ENCODE measurements at places on chromosomes 2 and 18.
A peak's percentile ranks its signal among the peaks of the same experiment; 100 is the strongest.

GRCh38 chr2:98454500-98455235 lies 10.0 kb downstream of the INPP4A start:
- DNase-seq: no peak

- peak; percentile 82 for DNase-seq
These were observed 508.3 kb upstream of the MYT1L start for GRCh38 chr2:2839393-2839781.

DNA sequence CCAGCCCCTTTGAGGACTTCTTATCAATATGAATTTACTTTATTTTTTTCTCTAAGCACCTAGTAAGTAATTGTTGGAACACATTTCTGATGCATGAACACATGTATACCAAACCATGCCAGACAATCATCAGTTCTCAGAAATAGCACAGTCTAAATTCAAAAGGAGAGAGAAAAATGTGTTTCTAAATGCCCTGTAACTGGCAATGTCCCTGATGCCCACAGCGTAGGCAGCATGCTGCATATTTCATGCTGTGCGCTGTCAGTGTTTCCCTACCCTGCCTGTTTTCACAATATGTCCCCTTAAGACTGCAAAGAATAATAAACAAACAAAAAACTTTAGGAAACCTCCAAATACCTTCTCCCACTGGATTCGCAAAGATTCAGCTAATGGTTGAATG lies 881.0 kb upstream of the CHAC2 start:
- no peak for DNase-seq

GRCh38 chr2:98347298-98348065 lies 1.2 kb downstream of the CNGA3 start:
- no peak for DNase-seq

DNA sequence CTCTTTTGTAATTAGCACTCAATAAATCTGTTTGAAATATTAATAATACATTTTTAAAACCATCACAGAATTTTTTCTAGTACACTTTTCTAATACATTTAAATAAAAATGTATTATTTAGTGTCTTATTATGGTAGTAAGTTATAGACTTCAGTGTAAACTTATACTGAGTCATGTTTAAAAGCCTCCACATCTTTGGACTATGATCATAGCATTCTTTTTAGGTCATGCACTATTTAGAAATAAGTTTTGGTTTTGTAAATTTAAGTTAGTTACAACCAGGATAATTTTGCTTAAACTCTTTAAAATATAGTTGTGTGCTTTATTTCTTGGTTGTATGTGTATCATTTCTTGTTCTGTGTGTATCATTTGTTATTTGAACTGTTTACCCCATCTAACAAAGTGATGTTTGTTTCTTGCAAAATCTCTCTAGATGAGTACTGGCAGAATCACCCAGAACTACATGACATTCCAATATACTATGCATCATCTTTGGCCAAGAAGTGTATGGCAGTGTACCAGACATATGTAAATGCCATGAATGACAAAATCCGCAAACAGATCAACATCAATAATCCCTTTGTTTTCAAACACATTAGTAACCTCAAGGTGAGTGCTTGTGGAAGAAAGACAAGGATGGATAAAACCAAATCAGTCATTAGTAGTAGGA lies 16.7 kb downstream of the CPSF3 start:
- no peak for DNase-seq

DNA sequence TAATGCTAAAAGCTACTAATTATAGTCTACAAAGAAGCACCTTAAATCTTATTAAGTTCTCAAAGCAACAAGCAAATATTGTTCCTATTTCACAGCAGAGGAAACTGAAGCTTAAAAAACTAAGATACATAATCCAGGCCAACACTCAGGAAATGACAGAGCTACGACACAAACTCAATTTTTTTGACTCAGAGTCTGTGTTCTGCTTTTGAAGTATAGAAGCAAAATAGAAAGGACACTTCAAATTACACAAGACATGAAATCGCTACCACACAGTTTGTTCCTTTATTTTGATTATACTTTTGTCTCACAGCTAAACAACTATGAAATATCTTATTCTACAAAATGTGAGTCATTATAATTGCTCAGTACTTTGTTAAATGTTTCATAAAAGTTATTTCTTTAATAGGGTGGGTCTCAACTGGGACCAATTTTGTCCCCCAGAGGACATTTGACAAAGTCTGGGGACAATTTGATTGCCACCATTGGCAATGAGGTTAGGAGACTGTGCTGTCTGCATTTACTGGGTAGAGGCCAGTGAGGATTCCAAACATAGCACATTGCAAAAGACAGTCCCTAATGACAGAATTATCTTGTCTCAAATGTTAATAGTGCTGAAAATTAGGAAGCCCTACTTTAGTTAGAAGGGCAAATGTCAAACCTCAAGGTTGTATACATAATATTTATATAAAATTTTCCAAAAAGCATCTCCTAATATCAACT lies 101.5 kb upstream of the GRB14 start:
- DNase-seq: no peak

DNA sequence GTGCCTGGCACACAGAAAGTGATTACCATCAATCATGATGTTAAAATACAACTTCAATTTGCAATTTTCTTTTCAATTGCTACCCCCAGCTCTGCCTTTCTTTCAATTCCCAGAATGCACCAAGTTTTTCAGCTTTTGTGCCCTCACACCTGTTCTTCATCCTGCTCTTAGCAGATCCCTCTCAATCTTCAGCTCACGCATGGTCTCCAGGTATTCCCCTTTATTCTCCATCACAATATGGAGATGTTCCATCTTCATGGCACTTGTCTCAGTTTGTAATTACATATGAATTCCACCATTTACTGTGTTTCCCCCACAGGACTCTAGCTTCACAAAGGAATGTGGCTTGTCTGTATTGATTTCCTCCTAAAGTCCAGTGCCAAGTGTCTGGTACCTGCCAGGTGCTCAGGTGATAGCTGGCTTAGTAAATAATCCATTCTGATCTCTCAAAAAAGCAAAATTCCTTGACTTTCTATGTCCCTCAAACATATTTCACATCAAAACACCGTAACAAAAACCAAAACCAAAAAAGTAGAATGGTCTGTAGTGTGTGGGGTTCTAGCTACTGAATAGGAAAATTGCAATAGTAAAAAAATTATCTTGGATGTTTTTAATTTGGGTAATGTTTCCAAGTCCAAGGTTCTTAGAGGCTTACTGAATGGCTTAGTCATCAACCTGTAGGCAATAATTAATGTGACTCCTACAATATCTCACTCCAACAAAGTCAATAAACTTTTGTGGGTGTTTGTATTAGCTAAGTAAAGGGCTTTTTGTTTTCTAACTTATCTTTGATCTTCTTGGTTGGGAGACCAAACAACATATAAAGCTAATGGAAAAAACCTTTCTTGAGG lies 2.9 kb upstream of the INSIG2 start:
- no peak for DNase-seq

DNA sequence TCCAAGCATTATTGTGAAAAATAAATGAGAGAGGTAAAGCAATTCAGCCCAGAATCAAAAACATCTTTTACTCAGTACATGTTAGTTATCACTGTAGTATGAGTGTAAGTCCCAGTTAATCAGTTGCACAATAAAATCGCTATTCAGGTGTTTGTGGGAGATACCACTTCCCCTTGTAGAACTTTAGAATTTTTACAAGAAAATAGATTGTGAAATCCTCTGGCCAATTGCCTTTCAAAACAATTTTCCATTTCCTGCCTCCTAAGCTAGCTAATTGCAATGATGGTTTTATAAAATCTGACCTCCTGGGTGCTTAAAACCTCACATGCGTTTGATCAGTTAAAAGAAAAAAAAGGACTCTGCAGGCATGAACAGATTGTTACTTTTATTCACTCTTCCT lies 332.5 kb downstream of the PID1 start:
- DNase-seq: no peak

DNA sequence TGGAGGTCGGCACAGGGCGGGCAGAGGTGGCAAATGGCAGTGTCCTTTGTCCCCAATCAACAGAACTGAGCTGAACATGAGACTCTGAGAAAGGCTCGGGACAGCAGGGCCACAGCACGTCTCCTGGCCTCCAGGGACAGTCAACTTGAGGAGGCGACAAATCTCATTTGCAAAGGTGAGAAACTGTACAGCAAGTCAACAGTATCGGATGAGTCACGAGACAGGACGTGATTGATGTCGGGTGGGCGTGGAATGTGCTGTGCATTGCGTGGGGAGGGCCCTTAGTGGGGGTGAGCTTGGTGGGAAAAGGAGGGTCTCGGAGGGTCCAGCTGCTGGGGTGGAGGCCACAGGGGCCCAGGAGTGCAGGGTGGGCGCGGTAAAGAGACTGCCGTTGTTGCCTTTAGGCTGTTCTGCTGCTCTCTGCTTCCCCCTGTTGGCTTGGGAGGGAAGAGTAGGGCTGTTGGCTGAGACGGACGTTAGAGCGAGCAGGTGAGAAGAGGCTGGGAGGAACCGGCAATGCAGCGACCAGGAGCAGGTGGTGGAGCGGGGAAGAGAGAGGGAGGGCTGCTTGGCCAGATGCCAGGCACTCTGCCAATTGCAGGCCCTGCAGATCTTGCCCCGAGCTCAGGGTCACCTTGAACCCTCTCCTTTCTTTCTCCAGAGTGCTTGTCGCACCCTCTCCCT lies 164.3 kb downstream of the BCL2 start:
- no peak for DNase-seq

GRCh38 chr2:38384338-38384737 lies 7.3 kb upstream of the ATL2 start:
- DNase-seq: no peak

DNA sequence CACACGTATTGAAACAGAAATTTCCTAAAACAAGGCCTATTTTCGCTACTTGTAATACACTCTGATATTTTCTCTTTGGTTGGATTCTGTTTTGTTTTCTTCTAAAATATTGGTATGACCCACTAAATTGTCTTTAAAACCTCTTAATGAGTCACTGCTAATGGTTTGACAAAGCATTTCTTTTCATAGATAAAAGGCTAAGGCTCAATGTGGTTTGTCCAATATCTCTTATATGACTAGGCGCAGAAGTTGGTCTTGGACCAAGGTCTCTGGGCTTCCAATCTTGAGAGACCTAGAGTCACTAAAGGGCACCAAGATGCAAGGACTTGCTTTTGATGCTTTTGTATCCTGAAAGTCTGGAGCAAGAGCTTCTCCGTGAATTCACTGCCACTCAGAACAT lies 498.2 kb upstream of the TCF4 start:
- no peak for DNase-seq

- no peak for DNase-seq
These were observed 520.1 kb downstream of the DSC3 start for GRCh38 chr18:30522288-30522929.

- no peak for DNase-seq
These were observed 54.3 kb upstream of the RGPD4 start for GRCh38 chr2:107772353-107772752.

DNA sequence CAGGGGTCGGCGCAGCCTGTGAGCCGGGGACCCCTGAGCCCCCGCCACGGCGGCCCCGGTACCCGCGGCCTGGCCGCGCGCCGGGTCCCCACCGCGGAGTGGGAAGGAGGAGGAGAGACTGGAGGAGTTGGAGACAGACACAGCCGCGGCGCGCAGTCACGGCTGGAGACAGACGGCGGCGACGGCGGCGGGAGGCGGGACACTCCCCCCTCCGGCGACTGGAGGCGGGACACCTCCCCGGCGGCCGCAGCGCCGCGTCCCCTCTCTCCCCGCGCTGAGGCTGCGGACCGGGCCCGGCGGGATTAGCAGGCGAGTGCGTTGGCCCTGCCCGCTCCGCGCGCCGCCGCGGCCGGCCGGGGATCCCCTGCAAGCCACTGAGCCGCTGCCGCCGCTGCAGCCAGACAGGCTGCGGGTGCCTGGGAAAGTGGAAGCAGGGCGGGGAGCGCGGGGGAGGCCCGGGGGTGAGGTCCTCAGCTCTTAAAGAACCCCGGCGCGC lies 1.0 kb upstream of the LDLRAD4 start:
- DNase-seq: no peak

- DNase-seq: no peak
These were observed 41.0 kb upstream of the TAF4B start for GRCh38 chr18:26185267-26185666.

- DNase-seq: no peak
These were observed 18.8 kb upstream of the CD207 start for GRCh38 chr2:70854411-70854810.

- DNase-seq: no peak
These were observed 25.0 kb upstream of the FN1 start for GRCh38 chr2:215460682-215461382.

- no peak for DNase-seq
These were observed 967.5 kb upstream of the PIK3C3 start for GRCh38 chr18:40987581-40987980.

GRCh38 chr2:239290618-239291474 lies 110.0 kb downstream of the HDAC4 start:
- DNase-seq: peak; percentile 81

DNA sequence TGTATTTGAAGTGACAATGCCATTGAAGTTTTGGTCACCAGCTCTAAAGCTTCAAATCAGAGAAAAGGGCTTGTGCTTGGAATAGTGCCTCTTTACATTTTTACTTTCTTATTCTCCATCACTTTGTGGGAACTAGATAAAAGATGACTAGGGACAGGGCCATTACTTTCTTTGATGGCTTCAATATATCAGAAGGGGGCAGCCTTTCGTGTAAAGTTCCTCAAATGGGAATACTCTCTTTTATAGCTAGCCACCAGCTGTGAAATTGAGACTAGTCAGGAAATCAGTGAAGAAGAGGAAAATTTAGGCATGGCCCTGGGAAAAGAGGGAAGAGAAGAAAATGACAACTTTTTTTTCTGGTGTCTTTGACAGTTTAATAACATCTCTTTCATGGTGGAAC lies 242.5 kb downstream of the DCC start:
- DNase-seq: no peak

GRCh38 chr18:36187826-36188721 lies 777 bp downstream of the MOCOS start:
- peak; percentile 87 for DNase-seq

DNA sequence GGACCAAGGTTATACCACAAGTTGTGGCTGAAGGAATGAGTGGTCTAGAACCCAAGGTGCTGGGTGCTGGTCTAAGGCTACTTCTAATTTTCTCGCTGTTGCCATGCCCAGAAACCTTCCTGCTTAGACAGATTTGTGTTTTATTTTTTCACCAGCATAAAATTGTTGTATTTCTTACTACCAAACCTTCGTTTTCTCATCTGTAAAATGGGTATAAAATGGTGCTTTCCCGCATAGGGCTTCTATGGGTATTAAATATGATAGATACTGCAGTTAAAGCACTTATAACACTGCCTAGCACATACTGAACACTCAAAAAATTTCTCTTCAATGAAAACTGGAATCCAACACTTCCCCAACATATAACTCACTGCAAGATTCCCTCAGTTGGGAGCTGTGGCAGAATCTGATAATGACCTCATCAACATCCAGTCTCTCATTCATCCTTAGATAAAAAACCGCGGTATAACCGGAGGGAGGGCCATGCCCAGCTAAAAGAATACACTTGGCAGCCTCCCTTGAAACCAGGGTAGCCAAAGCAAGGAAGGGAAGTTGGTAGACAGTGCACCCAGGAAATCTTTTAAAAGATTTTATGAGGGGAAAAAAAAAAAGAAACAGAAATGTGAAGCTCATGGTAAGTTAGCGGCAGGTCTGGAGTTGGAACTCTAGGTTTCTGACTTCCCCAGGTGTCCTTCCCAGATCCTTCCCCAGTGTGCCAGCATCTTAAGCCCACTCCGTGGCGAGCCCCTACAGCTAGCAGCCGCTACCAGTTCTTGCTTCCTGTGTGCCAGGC lies 1.2 kb downstream of the NEMP2 start:
- no peak for DNase-seq

- no peak for DNase-seq
These were observed 86.0 kb upstream of the OTX1 start for GRCh38 chr2:62964671-62965070.

GRCh38 chr2:136376798-136377211 lies 258.9 kb upstream of the CXCR4 start:
- no peak for DNase-seq

- DNase-seq: no peak
These were observed 11.5 kb upstream of the LAPTM4A start for GRCh38 chr2:20062615-20063545.

- DNase-seq: no peak
These were observed 754 bp downstream of the ATG16L1 start for GRCh38 chr2:233252227-233252626.

Measured in mesenteric fat pad (tissue), 1 donor.